ENCODE measurements at places on chromosomes 4 and X. TPM values are rescaled to one million over a fixed set of nuclear protein-coding genes. Genes with fewer than 3 reads are reported as not detected.
A peak's percentile ranks its signal among the peaks of the same experiment; 100 is the strongest.

Gene NAA11
- total RNA-seq = not detected

DNA sequence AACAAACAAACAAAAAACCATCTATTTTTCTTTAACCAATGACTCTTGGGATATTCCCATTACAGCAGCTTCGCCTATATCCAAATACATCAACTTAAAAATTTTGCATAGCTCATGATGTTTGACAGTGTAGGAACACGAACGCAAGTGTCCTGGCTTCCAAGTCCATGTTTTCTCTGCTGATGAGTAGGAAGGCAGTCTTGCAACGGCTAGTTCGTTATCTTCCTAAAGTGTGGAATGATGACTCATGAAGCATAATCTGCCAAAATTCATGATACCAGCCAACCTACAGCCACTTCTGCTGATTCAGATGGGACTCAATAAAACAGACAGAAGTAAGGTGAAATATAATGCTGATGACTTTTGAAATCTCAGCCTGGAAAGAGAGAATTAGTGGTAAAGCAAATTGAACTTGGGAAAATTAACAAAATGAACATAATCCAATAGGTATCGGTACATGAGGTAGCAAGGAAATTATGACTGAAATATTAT is 6.4 kb upstream of the SEPTIN11 start:
- no peak for DNase-seq

DNA sequence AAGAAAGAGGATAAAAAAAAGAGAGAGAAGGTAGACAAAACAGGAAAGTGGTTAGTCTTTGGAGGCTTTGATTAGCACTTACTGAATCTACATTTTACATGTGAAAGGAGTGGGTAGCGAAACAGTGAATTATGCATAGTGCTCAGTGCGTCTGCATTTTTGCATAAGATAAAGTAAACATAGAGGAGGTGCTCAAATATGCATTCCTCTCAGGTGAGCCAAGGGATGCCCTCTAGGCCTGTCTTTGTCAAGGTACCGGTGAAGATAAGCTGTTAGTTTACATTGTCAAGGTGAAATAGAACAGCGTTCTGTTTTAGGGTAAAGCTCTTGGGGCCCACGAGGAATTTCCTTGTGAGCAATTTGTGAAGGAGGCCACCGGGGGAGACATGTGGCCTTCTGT is 260.6 kb downstream of the TRIML1 start:
- DNase-seq = no peak

Gene SYP
- 7.4 TPM for total RNA-seq

DNA sequence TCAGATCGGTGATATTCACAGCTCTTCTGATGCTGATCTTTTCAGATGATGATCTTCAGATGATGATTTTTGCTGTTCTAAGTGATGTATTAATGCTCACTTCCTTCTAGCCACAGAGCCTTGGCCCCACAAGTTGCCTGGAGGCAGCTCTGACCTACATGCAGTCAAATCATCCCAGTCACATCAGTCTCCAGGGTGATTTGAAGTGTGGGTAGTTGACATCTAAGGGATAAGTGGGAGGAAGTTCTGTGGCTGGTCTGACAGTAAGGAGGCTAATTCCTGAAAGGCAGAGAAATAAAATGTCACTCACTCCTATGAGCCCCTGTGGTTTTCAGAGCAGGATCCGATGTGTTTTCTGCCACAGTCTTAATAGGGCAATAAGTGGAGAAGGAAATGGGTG is 79.8 kb upstream of the RPL34 start:
- DNase-seq = no peak

DNA sequence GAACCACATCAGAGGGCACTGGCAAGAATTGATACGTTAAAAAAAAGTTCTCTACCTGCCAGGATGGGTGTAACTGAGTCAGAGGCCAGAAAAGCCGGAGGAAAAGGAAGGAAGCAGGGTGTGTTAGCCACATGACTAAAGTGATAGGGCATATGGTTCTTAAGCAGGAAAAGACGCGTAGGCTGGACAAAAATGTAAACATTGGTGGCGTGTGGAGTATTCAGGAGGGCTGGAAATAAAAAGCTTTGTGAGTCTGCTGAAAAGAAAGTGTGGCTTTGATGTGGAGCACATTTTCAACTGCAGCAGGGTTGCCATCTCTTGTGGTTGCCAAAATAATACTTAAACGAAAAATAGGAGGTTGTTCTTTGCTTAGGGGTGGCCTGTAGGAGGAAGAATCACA is 186.5 kb upstream of the RPL34 start:
- no peak for DNase-seq

- no peak for DNase-seq
Measured at GRCh38 chr4:3184725-3185124, 64.2 kb upstream of the MSANTD1 start.

DNA sequence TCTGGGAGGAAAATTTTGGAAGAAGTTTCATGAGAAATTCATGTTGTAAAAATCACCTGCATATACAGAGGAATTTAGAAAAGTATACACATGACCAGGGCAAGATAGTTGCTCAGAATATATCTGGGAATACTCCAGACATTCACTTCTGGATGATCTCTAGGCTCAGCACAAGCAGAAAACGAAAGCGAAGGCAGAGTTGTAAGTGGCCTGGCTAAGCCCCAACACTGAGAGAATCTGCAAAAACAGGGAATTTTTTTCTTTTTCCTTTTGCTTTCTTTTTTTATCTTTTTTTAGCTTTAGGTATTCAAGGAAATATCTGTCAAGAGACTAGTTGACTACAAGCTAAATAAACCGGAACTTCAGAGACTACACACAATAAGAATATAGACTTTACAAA is 207.2 kb downstream of the FGF13 start:
- no peak for DNase-seq

Gene NAAA
- 219 TPM for total RNA-seq

- no peak for DNase-seq
Measured at GRCh38 chr4:12911750-12912358, 572.3 kb downstream of the RAB28 start.

DNA sequence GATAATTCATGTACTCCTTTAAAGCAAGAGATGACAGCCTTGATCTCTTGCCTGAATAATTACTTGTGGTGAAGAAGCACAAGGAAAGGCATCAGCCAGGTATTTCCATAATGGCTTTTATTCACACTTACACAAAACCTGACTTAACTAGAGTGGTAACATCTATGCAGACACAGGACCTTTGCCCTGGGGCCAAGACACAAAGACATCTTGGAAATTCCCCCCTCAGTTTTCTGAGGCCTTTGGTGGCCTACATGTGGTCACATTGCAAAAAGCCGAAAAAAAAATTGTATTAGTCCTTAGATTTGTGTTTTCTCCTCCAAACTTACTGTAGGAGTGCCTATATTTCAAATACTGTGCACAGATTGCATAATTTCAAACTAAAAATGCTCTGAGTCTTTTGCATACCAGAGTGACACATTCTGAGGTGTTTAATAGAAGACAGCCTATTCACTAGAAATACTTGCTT is 172.4 kb downstream of the PDGFC start:
- no peak for DNase-seq

GRCh38 chrX:41408576-41408975 is 38.6 kb upstream of the NYX start:
- no peak for DNase-seq

- DNase-seq = no peak
Measured at GRCh38 chr4:176794151-176794550, 1.4 kb upstream of the VEGFC start.

DNA sequence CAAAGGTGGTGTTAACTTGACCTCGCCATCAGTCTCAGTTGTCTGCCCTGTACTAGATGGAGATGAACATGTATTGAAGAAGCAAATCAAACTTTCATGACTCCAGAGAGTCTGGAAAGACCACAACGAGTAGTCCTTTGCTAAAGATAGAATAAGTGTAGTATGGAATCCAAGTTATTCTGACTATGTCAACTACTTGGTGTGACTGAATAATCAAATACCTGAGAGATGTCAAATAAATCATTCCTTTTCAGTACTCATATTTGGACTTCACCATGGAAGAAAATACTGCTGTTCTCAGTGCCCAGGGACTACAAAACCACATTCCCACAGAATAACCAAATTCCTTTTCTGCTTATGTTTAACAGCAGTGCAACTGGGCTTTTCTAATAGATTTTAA is 161.2 kb upstream of the SPRY1 start:
- no peak for DNase-seq

Gene SLC25A14
- total RNA-seq = 10.0 TPM

Gene EVC
- 45.8 TPM for total RNA-seq

DNA sequence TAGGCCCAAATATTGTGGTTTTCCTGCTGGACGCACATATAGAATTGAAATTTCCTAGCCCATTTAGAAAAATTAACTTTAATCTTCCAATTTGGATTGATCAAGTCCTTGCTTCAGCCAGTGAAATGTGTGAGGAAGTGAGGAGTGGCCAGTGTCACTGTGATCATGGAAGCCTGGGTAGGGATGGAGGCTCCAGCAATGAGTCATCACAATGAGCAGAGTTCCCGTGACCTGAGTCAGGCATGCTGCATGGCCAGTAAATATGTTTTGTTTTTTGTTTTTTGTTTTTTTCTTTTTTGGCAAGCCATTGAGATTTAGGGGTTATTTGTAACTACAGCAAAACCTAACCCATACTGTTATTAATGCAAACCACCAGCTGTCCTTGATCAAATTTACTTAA is 52.1 kb downstream of the IDS start:
- no peak for DNase-seq

DNA sequence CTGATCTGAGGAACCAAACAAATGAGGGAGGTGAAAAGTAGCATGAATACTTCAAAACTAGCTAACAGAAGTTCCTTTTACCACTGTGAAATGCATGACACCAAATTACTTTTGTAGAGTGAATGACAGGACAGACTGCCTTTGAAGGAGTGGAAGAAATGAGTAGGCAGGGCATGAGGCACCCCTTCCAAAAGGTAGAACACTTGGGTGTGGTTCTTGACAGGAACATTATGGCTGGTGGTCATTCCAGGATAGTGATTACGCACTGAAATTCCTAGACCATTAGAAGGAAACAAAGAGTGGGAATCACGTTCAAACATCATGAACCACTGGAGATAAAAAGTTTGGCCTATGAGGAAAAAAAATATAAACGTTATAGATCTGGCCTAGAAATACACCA is 4.9 kb downstream of the HUWE1 start:
- no peak for DNase-seq

Gene PRICKLE3
- 14.5 TPM for total RNA-seq

DNA sequence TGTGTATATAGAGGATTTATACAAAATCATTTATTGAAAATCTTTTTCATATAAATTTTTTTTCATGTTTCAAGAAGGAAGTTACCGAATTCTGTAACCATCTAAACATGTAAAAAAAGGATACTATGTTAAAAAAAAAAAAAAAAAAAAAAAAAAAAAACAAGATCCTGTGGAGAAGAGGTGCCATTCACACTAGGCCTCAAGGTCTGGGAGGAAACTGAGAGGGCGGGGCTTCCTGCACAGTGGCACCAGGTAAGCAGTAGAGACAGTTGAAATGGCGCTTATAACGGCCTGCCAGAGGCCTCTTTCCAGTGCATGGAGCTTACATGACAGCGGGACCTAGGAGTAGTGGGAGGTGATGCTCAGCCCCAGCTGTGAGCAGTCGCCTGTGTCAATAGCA is 17.5 kb downstream of the TRAPPC2 start:
- peak; percentile 14 for DNase-seq

- DNase-seq = no peak
Measured at GRCh38 chr4:41077628-41078027, 136.7 kb downstream of the APBB2 start.

Gene ZNF630
- total RNA-seq = 21.3 TPM

GRCh38 chrX:18955676-18956075 is 28.2 kb downstream of the PHKA2 start:
- no peak for DNase-seq

Gene RAB40A
- total RNA-seq = 1.4 TPM

Gene EMCN
- total RNA-seq = 1.4 TPM

GRCh38 chrX:7704205-7704604 is 138.8 kb upstream of the VCX start:
- DNase-seq = no peak

Gene HSD17B13
- not detected for total RNA-seq
